ENCODE measurements at places on chromosomes 2 and 18.

- H3K4me3 ChIP-seq = no peak overlapping the region
- no peaks in the 10 kb centered on the region for H3K27me3 ChIP-seq
- H3K36me3 ChIP-seq = no peaks in the 10 kb centered on the region
- no peak for DNase-seq
These were observed 99.2 kb upstream of the ITGA4 start for GRCh38 chr2:181357979-181358378.

GRCh38 chr2:51424418-51424817 is 392.5 kb upstream of the NRXN1 start:
- H3K27ac ChIP-seq = no peak overlapping the region
- no peaks in the 10 kb centered on the region for H3K27me3 ChIP-seq
- no peaks in the 10 kb centered on the region for H3K4me1 ChIP-seq
- no peak overlapping the region for H3K4me3 ChIP-seq
- H3K36me3 ChIP-seq = no peaks in the 10 kb centered on the region
- DNase-seq = no peak

DNA sequence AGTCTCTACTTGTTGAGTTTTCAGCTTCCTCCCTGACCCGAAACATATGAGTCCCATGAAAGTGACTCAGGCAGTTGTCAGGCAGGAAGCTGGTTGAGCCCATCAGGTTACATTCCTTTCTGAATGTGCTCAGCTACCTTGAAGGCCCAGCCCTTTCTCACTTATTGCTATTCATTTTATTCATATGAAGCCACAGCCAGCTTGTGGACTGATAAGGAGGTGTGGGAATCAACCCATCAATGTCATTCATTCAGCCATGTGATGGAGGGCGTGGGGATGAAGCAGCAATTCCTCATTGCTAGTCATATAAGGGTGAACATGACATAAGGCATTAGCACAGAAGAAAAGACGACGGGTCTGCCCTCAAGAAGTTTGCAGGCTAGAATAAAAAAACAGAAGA is 5.3 kb upstream of the VPS4B start:
- H3K4me1 ChIP-seq = no peaks in the 10 kb centered on the region
- no peak overlapping the region for H3K27ac ChIP-seq
- H3K27me3 ChIP-seq = no peaks in the 10 kb centered on the region
- no peak for DNase-seq

GRCh38 chr2:165536851-165537499 is 67.5 kb downstream of the CSRNP3 start:
- H3K4me3 ChIP-seq = no peak overlapping the region
- no peaks in the 10 kb centered on the region for H3K4me1 ChIP-seq

DNA sequence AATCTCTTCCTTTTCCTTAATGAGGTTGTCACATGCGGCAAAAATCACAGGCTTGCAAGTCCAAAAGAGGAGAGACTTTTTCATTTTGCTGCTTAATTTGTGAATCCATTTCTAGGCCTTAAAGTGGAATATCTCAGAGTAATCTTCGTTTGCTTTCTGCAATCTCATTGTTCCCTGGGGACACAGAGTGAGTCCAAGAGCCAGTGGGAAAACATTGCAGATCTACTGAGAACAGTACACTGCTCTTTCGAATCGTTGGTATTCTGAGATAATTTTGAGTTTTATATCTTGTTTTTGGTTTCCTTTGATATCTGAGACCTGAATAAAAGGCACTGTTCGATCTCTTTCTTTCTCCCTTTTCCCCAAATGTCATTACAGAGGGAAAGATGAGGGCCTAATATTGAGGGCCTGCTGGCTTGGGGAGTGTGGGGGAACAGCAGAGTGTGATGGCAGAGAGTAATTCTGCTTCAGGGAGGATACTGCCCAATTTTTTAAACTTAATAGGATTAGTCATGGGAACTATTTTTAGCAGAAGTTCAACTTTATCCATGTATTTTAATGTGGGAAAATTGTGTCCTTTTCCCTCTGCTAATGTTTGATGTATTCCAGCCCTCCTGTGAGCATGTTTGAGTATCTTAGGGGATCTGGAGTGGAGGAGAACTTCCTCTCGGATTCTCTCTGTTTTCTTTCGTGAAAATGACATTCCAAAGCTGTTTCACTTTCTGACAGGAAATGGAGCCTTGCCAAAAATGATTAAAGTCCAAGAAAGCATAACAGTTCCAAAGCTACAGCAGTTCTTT is 418.2 kb upstream of the ZEB2 start:
- no peak for DNase-seq
- H3K4me1 ChIP-seq = peaks cover 3% of the 10 kb centered on the region

DNA sequence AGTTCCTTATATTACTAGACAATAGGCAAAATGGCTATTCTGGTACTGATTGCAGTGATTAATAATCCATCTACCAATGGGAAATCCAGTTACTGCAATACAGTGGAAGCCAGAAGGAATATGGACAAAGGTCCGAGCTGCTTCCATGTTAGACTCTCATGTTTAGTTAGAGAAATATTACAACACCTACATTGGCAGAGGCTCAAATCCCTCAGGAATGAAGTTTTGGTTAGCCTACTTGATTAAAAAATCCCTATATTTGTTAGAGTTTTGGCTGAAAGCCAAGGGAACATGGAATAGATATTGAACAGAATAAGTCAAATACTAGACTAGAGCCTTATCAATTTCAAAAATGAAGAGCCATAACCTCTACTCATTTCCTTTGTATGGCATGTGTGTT is 48.5 kb downstream of the ARL6IP6 start:
- no peak overlapping the region for H3K27ac ChIP-seq
- no peaks in the 10 kb centered on the region for H3K4me1 ChIP-seq
- no peak overlapping the region for H3K4me3 ChIP-seq
- no peaks in the 10 kb centered on the region for H3K27me3 ChIP-seq

- H3K36me3 ChIP-seq = no peaks in the 10 kb centered on the region
- H3K4me3 ChIP-seq = no peak overlapping the region
- H3K4me1 ChIP-seq = no peaks in the 10 kb centered on the region
- no peaks in the 10 kb centered on the region for H3K27me3 ChIP-seq
- H3K27ac ChIP-seq = no peak overlapping the region
- no peak for DNase-seq
These were observed 176.0 kb downstream of the UXS1 start for GRCh38 chr2:106018141-106018540.

GRCh38 chr2:57207191-57207590 is 839.4 kb upstream of the VRK2 start:
- no peaks in the 10 kb centered on the region for H3K27me3 ChIP-seq
- H3K4me1 ChIP-seq = no peaks in the 10 kb centered on the region
- no peaks in the 10 kb centered on the region for H3K36me3 ChIP-seq
- no peak for DNase-seq
- H3K4me3 ChIP-seq = no peak overlapping the region

GRCh38 chr2:122221665-122222064 is 466.2 kb downstream of the TSN start:
- H3K27ac ChIP-seq = no peak overlapping the region
- no peaks in the 10 kb centered on the region for H3K27me3 ChIP-seq
- H3K36me3 ChIP-seq = no peaks in the 10 kb centered on the region
- no peak overlapping the region for H3K4me3 ChIP-seq
- no peaks in the 10 kb centered on the region for H3K4me1 ChIP-seq

- no peaks in the 10 kb centered on the region for H3K27me3 ChIP-seq
- H3K4me1 ChIP-seq = no peaks in the 10 kb centered on the region
- no peak for DNase-seq
- no peaks in the 10 kb centered on the region for H3K36me3 ChIP-seq
- H3K27ac ChIP-seq = no peak overlapping the region
- no peak overlapping the region for H3K4me3 ChIP-seq
These were observed 524.4 kb downstream of the BCL11A start for GRCh38 chr2:60028849-60029565.

DNA sequence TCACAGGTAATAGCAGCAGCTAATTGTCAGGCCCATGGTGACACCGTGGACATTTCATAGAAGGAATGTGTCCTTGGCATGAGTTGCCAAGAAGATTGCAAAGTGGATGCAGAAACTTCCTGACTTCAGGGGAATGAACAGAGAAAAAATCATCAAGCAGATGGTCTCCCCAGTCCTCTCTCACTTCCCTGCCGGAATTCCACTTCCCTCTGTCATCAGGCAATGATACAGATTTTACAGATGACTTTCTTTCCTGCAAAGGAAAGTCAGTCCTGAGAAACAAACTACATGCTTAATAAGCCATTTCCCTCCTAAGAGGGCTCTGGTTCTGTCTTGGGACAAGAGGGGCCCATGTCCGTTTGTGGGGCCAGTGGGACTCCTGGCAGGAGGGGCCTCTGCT is 45.7 kb downstream of the KCNF1 start:
- H3K27ac ChIP-seq = no peak overlapping the region
- H3K4me1 ChIP-seq = no peaks in the 10 kb centered on the region
- no peak for DNase-seq

DNA sequence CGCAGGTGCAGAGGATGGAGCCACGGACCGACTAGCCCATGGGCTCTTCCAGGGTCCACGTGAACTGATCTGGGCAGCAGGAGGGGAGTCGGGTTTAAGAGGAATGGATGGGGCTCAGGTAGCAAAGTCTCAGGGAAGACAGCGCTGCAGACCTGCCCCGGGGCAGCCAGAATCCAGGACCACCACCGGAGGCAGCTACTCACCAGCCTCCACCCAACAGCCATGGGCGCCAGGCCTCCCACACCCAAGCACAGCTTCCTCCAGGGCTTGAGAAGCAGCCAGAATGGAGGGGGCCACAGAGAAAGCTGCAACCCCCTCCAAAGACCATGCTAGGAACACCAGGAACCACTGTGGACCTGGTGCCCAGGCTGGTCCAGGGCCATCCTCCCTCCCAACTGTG is 164.3 kb downstream of the TWIST2 start:
- H3K4me1 ChIP-seq = no peaks in the 10 kb centered on the region
- H3K27ac ChIP-seq = no peak overlapping the region
- no peaks in the 10 kb centered on the region for H3K36me3 ChIP-seq
- DNase-seq = peak; percentile 38
- no peaks in the 10 kb centered on the region for H3K27me3 ChIP-seq

- no peak overlapping the region for H3K4me3 ChIP-seq
- DNase-seq = no peak
- H3K4me1 ChIP-seq = no peaks in the 10 kb centered on the region
- no peaks in the 10 kb centered on the region for H3K36me3 ChIP-seq
These were observed 74.8 kb downstream of the NPAS2 start for GRCh38 chr2:100894796-100895156.

GRCh38 chr2:212596276-212596675 is 57.7 kb upstream of the ERBB4 start:
- no peaks in the 10 kb centered on the region for H3K4me1 ChIP-seq
- no peaks in the 10 kb centered on the region for H3K27me3 ChIP-seq
- no peak for DNase-seq
- H3K4me3 ChIP-seq = no peak overlapping the region

DNA sequence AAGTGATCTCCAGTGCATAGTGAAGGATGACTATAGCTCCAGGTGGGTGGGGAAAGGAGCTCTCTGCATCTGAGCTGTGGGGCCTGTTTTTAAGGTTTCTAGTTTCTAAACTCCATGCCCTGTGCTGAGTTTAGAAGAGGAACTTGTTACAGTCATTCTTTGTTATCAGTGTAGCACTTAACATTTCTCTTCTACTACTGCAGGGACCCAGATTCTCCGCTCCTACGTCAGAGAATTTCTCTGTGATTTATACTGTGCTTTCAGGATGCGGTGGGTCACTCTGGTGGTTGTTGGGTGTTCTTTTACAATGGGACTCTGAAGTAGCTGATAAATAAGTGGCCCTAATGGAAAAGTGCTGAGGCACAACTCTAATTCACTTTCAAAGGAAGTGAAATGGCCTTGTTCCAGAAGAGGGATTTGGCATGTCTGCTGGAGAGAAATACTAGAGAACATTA is 122.0 kb downstream of the WDSUB1 start:
- DNase-seq = no peak
- H3K4me1 ChIP-seq = no peaks in the 10 kb centered on the region
- no peak overlapping the region for H3K4me3 ChIP-seq
- H3K27ac ChIP-seq = no peak overlapping the region

DNA sequence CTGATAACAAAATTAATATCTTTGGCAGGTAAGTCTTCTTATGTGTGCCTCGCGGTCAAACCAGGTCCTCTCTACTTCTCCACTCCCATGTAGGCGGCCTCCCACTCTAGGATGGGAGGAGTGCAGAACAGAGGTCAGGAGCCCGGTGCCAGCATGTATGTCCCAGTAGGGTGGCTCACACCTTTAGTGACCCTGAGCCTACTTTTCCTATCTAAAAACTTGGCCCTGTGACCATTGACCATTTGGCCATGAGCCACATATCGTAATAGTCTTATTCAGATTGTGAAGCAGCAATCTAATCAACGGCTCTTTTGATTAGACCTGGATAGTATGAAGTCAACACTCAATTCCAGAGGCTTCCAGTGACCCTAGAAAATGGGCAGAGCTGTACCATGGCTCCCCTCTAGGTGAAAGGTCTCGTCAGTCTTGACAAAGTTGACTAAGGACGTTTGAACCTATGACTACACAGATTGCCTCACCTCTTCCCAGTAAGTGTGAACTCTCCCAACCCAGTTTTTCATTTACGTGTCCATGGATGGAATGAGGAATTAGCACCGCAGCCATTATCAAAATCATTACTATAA is 17.1 kb upstream of the FABP1 start:
- H3K4me3 ChIP-seq = no peak overlapping the region
- H3K36me3 ChIP-seq = no peaks in the 10 kb centered on the region
- DNase-seq = peak; percentile 85
- peak overlapping the region; percentile 66 for H3K27ac ChIP-seq
- H3K27me3 ChIP-seq = no peaks in the 10 kb centered on the region

DNA sequence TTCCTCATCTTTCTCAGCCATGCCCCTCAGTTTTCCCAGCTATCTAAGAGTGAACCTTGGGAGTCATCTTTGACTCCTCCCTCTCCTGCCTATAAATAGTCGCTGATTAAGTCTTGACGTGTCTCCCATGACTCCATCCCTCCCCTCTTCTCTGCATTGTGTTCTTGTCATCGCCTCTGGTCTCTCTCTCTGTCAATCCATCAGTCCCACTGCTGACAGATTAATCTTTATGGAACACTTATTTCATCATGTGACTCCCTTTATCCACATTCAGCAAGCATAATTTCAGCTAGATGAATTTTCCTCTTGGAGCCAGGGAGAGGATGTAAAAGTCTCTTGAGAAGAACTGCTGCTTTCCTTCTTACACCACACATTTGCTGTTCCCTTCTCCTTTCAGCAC is 9.4 kb downstream of the ADAM23 start:
- no peaks in the 10 kb centered on the region for H3K27me3 ChIP-seq
- DNase-seq = no peak
- no peaks in the 10 kb centered on the region for H3K4me1 ChIP-seq

GRCh38 chr2:37683921-37684780 is 12.7 kb upstream of the CDC42EP3 start:
- no peak for DNase-seq
- no peaks in the 10 kb centered on the region for H3K36me3 ChIP-seq
- no peak overlapping the region for H3K4me3 ChIP-seq
- H3K4me1 ChIP-seq = no peaks in the 10 kb centered on the region
- H3K27ac ChIP-seq = no peak overlapping the region
- H3K27me3 ChIP-seq = no peaks in the 10 kb centered on the region

DNA sequence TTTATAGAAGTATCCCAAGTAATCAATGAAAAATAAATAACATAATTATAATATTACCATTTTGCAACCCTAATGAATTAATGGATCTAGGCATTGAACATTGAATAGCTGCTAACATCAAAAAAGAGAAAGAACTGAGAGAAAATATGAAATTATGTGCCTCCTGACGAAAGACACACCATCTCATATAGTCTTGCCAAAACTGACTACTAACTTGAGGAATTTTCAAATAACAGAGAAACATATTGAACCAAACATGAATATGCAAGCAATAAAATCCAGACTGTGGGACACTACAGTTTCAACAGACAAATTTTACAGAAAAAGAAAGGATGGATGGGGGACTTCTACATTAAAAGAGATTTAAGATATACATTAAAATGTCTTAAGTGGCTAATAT is 165.7 kb downstream of the WDPCP start:
- no peak overlapping the region for H3K27ac ChIP-seq
- no peaks in the 10 kb centered on the region for H3K36me3 ChIP-seq
- DNase-seq = no peak
- no peak overlapping the region for H3K4me3 ChIP-seq
- H3K4me1 ChIP-seq = no peaks in the 10 kb centered on the region

All from right lobe of liver (tissue), 6 donors.